ENCODE measurements at places on chromosomes 7 and 10.

GRCh38 chr7:51011710-51012350 is 229.1 kb upstream of the GRB10 start:
- DNase-seq = no peak

GRCh38 chr10:2342206-2342605 is 604.9 kb upstream of the ADARB2 start:
- no peak for DNase-seq

GRCh38 chr10:86693721-86694369 is 25.5 kb downstream of the LDB3 start:
- peak; percentile 77 for DNase-seq

DNA sequence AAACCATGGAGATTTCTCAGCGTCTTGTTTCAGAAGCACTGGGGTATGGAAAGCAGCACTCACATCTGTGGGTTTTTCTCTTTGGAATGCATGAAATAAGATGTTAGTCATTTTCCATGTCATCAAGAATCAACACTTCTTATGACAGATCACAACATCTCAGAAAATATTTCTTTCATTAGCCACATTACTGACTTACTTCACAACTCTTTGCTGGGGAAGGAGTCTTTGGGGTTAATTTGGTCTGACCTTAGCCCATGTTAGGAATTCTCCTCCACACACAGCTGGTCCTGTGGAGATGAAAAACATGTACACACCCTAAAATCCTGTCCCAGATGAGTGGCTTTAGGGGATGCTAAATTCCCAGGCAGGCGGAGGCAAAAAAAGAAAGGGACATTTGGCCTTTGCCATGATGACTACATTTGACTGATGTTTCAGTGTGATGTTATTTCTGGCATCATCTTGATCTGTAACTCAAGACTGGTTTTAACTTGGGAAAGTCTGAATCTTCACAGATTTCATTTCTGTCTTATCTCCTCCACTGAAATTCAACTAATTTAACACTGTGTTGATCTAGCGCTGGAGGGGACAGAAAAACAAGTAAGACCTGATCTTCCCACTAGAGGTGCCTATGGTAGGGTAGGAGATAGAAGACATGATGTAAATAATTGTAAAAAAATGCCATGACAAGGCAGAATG is 363.2 kb downstream of the PRPF18 start:
- no peak for DNase-seq

- no peak for DNase-seq
These were observed 109.5 kb upstream of the LAMB4 start for GRCh38 chr7:108239501-108240225.

DNA sequence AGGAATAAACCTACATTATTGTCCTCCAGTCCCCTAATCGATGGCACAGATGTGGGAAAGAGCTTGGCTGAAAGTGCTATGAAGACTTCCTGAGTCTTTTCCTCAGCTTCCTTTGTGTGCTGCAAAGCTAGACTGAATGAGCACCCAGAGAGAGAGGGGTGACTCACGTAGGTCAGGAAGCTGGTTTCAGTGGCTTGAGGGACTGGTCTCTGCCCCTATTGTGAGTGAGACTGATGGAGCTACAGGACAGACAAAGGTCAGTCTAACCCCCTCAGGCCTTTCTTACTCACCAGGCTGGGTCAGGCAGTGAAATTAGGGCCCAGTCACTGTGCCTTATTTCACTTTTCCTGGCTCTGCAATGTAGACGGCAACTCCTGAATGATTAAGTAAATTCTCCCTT is 171.1 kb upstream of the GRB10 start:
- no peak for DNase-seq

DNA sequence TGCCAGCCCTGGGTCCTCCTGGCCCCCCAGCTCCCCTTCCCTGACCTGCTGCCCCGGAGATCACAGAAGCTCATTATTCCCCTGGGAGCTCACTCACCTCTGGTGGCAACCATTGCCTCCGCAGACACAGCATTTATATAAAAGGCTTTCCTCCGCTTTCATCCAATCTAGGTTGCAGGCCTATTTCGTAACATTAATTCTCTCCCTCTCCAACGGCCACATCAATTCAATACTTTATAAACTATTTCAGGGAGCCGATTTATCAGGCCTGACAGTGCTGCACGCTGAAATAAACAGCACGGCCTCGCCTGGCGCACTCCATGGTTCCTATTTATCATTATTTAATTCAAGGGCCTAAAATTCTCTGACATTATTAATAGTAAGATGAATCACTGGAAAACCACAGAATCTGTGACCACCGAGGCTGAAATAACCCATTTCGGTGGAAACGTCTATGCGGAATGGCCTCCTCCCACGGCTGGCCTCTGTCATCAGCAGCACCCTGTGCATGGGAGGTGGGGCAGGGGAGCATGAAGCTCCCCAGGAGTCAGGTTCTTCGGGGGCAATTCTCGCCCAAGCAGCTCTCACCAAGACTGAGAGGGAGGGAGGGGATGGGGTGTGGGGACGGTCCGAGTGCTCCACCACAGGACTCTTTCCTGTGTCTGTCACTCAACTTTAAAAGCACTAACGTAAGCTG is 249.3 kb upstream of the PFKP start:
- no peak for DNase-seq

DNA sequence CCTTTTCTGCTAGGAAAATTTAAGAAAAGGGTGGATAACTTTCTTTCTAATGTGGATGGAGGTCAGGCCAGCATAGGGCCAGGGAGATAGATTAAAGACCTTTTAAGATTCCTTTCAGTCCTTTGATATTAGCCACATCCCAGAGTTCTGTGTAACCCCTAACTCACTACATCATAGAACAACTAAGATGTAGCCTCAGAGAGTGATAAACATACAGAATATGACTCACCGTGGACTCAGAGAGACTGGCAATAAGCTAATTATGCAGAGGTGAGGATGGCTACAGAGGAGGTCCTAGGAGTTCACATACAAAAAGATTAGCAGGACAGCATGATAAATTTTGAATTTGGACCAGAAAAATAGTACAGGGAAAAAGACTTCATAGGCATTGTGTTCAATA is 141.0 kb downstream of the AOAH start:
- DNase-seq = no peak

GRCh38 chr7:33761449-33762080 is 143.8 kb upstream of the BMPER start:
- peak; percentile 74 for DNase-seq

GRCh38 chr7:2450198-2451107 is 25.7 kb downstream of the GRIFIN start:
- no peak for DNase-seq

DNA sequence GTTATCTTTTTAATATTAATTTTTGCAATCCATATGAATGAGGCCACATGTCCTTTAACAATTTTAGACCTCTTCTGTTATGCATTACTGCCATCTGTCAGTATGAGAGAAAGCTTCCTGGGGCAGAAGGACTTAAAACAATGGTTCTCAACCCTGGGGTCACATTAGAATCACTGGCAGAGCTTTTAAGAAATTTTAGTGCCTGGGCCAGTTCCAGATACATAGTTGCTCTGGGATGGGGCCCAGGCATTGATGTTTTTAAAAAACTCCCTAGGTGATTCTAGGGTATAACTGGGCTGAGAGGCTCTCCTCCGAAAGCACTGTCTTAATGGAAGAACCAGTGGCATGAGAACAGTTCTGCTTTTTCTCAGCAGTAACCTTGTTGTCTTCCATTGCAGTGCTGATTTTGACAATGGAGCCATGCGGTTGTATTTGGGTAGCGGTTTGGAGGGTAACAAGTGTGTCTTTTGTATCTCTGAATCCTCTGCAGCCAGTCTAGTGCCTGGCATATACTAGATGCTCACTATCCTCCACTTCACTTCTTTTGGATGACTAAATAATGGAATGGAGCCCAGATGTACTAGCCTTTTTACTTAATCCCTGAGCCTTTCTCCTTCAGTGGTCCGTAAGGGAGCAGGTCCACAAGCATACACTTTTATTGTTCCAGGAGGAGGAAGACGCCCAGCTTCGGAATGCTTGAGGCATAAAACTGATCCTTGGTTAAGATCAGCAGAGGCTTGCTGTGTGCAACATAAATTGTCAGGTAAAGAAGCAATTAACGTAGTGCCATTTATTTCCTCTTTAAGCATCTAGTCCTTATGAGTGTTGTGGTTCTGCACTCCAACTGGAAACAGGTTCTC is 227.1 kb downstream of the AUTS2 start:
- DNase-seq = no peak

- no peak for DNase-seq
These were observed 58.8 kb upstream of the ZNF804B start for GRCh38 chr7:88700725-88701124.

DNA sequence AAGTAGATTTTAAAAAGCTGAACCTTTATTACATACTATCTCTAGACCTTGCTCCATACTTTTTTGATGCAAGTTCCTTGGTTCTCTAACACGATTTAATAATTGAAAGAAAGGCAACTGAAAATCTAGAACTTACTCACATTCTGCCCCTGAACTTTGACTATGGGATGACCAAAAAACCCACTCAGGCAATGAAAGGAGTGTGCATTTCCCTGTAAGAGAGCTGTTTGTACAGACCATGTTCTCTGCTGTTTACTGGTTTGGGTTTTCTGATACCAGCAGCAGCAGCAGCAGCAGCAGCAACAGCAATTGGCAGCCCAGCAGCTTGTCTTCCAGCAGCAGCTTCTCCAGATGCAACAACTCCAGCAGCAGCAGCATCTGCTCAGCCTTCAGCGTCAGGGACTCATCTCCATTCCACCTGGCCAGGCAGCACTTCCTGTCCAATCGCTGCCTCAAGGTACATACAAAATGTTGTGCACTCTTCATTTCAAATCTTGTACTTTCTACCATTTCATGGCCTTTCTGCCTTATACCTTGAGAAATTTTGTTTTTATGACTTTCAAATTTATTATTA is 216.7 kb downstream of the FOXP2 start:
- DNase-seq = no peak

DNA sequence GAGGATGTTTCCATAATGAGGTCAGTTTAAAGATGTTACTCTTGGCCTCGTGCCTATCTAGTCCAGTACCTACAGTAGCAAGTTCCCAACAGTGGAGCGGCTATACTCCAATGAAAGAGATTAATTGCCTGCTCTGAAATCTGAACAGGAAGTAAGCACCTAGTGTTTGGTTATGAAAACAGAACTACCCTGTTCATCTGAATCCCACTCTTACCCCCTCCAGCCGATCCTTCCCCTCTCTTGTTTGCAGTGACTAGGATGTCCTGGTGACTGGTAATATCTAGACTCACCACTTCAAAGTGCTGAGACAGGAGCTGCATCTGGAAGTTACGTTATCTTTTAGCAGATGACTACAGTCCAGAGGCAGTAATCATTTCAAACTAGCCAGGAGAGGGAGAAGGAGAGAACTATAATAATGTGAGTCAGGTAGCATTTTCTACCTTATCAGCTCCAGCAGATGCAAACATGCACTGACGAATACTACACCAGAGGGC is 666.7 kb upstream of the NRP1 start:
- peak; percentile 28 for DNase-seq

DNA sequence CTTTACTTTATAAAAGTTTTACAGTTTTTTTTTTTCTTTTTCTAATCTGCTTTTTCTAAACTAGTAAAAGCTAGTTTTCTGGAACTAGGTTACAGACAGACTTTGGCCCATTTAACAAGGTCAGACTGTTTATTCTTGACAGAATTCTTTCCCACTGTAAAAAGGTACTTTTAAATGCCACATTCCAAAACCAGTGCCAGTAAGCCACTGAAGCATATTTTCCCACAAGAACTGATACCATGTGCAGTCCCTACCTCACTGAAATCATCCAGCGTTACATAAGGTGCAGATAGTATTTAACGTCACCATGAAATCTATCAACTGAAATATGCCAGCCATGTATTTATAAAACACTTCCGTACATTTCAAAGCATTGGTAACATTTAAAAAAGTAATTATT is 121.6 kb downstream of the CDK6 start:
- no peak for DNase-seq

DNA sequence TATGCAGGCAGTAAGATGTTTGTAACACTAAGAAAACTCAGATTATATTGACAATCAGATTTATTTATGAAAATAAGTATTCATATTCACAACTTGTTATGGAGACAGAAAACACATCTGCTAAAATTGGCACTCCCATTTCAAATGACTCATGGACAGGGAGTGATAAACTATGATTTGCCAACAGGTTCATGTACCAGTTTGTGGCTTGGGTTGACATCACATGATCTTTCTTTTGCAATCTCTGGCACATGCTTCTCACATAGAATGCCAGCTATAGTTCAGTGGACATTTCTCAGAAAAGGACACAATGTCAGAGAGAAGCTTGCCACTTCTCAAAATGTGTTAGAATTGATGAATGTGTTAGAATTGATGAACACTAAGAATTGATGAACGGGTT is 663.2 kb upstream of the ANKRD30A start:
- DNase-seq = no peak

DNA sequence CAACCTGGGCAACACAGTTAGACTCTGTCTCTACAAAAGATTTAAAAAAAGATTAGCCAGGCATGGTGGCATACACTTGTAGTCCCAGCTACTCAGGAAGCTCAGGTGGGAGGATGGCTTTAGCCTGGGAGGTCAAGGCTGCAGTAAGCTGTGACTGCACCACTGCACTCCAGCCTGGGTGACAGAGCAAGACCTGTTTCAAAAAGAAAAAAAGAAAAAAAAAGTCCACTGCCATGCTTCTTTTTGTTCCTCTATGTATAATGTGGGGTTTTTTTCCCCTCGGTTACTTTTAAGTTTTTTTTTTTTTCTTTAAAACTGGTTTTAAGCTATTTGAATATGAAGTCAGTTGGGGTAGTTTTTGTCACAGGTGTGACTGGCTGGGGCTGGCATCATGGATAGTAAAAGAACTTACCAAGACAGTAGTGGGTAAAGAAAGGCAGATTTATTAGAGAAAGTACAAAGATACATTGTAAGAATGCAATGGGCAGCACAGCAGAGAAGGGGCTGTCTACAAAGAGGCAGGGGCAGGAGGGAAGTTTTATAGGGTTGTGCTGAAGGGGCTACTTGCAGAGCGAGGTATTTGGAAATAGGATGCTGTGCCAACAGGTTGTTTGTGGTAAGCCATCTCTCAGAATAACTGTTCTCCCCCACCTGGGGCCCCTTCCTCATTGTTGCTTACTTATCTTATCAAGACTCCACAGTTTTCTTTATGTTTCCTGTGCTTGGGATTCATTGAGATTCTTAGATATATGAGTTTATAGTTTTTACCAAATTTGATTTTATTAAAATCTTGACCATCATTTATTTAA is 177.3 kb downstream of the PHTF2 start:
- DNase-seq = no peak

GRCh38 chr7:341841-342638 is 52.1 kb downstream of the FOXL3 start:
- DNase-seq = no peak

DNA sequence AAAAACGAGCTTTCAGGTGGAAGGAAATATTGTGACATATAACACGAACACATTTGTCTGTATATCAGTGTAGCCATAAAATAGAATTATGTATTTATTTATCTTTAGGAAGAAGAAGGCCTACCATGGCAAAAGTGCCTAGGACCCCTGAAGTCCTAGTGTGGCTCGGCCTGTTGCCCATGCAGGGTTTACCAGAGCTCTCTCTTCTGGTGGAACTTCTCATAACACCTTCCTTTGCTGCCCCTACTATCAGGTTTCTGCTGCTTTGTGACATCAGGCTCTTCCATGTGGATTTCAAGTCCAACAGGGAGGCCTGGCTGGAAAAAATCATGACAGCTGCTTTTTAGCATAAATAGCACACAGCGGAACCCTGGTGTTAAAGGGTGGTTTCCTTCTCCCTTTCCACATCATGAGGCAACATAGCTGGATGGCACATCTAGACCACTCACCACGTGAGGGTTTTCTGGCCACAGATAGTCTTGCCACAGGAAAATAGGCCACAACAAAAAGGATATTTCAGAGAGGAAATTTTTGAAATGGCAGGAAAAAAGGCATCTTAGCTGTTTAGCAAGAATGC is 44.8 kb upstream of the ADO start:
- DNase-seq = no peak

GRCh38 chr10:17533731-17534130 is 79.3 kb upstream of the ST8SIA6 start:
- DNase-seq = no peak

Measured in renal pelvis (tissue), 12 donors.